ENCODE measurements at places on chromosomes 7 and 10.

DNA sequence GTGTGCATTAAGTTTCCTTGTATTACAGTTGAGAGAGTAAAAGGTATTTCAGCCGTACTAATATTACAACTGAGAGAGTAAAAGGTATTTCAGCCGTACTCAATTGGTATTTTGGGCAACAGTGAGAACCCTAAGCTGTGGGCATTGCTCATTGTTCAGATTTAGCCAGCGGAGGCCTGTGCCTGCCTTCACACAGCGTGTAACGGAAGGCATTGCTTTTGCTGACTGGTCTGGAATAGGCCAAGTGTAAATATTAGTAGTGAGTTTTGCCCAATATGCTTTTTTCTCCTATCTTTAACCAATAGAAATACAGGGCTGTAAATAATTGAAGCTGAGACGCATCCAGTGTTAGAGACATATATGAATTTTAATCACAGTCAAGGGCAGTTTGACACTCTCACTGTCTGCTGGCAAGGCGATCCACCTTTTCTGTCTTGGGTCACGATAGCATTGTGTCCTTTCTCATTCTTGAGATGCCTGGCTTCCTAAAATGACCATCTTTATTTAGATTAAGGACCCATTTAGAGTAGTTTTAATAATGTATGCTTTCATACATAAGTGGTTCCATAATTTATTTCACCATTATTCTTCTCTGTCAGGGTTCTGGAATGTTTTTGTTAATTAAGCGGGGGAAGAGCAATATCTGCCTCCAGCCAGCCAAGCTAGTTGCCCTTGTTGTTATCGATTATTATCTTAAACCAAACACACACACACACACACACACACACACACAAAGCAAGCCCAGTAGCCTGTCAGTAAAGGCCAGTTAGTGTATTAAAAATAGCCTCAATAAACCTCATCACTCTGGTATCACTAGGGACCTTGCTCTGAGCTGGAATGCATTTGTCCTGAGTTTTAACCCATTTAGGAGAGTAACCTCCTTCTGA lies 130.7 kb downstream of the CELF2 start:
- no peak for DNase-seq

DNA sequence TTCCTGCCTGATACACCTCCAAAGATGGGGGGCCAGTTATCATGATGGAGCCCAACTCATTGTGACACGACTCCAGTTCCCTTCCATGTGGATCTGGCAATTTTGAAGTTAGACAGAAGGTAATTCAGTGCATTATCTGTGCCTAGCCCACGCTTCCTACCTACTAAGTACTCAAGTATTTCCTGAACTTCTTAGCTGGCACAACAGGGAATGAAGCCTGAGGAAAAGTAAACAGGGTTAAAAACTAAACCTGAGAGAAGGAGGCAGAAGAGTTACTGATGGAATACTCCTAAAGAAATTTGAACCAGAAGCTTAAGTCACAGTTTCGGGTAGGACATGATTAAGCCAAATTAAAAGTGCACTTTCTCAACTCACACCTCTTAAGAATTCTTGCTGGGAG lies 1.1 kb upstream of the SEC31B start:
- no peak for DNase-seq

DNA sequence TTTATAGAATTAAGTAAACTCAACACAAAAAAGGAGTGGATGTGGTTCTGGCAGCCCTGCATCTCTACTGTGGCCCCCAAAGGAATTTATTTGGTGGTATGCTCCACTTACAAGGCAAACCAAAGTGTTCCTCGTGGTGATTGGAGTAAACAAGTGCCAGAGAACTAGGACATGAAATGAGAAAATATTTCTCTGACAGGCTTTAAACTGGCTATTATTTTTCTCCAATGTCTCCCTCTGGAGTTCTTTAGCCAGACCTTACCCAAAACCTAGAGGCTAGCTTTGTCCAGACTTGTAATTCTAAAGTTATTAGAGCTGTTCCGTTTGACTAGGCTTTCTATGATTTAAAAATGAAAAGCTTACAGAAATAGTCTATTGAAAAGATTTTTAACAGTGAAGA lies 990.1 kb downstream of the CNTNAP2 start:
- no peak for DNase-seq

- DNase-seq: no peak
These were observed 4.8 kb downstream of the OR2A25 start for GRCh38 chr7:144074374-144074773.

DNA sequence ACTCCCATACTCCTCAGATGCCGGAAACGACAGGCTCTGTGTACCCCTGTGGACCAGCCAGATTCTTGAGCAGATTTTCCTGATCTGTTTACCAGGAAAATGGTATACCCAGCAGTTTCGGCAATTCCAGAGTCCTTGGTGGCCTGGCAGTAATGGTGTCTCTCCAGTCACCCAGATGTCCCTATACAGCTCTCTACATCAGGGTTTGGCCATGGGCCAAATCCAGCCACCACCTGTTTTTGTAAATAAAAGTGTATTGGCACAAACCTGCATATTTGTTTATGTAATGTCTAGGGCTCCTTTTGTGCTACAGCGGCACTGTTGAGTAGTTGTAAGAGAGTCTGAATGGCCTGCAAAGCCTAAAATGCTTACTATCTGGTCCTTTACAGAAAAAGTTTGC lies 491.3 kb downstream of the RPS24 start:
- no peak for DNase-seq

GRCh38 chr7:151925446-151926335 lies 30.6 kb upstream of the GALNTL5 start:
- DNase-seq: no peak

GRCh38 chr10:129785536-129785981 lies 178.5 kb downstream of the EBF3 start:
- DNase-seq: no peak

- no peak for DNase-seq
These were observed 20.5 kb upstream of the JAZF1 start for GRCh38 chr7:28201131-28201530.

DNA sequence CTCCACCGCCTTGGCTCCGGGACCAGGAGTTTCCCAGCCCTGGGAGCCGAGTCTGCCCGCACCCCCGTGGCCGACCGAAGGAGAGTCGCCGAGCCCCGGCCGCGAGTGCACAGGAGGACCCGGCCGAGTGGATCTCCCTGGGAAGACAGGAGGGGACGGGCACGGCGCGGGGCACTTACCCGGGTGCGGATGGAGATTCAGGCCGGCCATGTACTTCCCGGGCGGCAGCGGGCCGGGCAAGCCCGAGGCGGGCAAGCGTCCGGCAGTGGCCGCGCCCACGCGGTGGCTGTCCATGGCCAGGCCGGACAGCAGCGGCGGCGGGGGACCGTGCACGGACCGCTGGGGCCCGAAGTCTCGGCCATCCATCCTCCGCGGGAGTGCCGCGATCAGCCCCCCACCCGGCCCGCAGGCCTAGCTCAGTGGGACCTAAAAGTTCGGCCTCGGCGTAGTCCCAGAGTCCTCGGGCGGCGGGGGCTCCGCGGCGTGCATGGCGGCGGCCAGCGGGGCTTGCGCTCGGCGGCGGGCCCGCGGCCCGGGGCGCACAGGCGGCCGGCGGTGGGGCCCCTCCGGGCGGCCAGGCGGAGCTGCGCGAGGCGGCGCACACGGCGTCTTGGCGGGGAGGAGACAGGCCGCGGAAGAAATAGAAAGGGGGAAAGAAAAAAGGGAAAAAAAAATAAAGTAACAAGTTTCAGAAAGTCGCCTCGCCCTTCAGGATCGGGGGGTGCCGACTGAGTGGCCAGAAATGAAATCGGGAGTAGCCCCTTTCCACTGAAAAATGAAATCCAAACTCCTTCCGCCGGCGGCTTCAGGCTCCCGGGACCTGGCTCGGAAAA lies 2.5 kb downstream of the TNRC18 start:
- peak; percentile 57 for DNase-seq

DNA sequence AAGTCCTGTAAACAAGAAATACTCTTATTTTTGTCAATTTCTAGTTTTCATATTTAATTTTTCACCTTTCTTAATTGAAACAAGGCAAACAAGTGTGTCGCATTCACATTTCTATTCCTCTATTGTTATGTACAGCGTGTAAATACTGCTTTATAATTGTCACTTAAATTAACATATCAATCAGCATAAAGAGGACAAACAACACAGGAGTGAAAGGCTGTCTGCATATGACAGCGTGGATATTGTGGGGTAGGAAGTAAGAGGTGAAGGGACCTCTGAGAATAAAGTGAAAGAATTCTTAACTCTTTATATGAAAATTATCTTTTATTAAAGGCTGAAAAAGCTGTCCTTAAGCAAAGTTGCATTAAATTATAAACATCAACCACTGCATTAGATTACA lies 797.9 kb upstream of the COBL start:
- DNase-seq: no peak

DNA sequence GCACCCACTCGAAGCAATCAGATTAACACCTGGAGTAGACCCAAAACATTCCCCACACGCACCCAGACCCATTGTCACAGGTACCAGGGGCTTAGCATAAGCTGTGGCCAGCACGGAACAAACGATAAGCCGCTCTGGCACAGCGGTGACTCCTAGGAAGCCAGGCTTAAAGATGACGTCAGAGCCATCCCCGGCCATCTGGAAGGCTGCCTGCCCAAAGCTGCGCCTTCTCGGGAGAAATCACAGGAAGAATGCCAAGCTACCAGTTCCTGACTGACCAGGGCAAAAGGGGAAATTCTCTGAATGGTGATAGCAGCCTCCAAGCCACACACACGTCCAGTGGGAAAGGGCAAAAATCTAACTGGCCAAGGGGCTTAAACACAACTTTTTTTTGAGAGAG lies 13.0 kb upstream of the WIPI2 start:
- no peak for DNase-seq

GRCh38 chr7:118312051-118312450 lies 87.5 kb downstream of the ANKRD7 start:
- DNase-seq: no peak

DNA sequence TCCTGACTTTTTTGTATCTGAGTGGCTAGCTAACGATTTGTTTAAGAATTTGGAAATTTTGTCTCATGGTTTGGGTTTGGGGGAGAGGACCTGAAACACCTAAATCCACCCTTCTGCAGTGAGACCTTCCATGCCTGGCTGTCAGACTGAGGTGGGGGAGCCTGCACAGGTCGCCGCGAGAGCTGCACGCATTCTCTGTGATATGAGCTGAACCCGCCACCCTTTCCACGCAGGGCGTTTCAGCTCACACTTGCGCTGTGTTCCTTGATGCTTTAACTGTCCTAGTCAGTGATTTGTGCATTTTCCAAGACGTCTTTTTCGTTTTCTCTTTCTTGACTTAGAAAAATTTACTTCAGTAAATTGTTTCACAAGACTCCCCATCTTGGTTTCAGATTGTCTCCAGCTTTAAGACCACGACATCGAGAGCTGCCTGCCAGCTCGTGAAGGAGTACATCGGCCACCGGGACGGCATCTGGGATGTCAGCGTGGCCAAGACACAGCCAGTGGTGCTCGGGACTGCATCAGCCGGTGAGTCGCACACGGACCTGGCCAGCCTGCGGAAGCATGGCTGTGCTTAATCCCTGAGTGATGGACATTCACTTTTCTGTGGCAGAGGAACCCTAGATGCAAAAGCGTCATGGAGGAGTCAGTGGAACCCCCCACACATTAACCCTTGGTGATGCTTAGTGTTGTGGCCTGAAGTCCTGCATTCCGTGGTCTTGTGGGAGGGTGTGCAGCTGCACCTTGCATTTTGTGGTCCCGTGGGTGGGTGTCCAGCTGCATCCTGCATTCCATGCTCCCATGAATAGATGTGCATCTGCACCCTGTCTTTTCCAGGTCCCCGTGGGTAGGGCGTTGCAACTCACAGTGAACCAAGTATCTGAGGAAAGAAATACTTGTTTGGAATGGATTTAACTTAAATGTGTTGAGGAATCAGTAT lies 28.1 kb downstream of the WDR37 start:
- no peak for DNase-seq

- no peak for DNase-seq
These were observed 23.1 kb downstream of the PARD3 start for GRCh38 chr10:34791947-34792346.

DNA sequence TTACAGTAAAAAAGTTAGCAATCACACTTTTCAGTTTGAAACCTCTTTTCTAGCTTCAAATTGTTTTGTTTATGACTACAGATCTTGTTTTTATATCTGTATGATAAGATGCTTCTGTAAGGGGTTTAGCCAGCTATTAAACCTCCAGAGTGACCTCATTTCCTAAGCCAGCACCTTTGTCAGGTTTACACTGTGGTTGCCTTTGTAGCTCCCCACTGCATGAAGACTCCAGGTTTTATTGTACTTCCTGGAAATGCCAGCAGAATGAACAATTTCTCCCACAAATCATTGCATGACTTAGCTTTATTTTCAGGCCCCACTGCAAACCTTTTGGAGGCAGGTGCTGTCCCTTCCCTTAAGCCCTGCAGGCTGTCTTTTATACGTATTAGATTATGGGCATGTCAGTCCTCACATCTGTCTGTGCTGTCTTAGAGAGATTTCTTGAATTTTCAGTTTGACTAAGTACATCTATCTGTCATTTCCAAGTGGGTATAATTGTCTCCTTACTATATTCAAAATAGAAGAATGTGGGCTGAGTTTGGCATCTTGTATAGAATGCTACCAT lies 8.2 kb upstream of the AGR3 start:
- no peak for DNase-seq

DNA sequence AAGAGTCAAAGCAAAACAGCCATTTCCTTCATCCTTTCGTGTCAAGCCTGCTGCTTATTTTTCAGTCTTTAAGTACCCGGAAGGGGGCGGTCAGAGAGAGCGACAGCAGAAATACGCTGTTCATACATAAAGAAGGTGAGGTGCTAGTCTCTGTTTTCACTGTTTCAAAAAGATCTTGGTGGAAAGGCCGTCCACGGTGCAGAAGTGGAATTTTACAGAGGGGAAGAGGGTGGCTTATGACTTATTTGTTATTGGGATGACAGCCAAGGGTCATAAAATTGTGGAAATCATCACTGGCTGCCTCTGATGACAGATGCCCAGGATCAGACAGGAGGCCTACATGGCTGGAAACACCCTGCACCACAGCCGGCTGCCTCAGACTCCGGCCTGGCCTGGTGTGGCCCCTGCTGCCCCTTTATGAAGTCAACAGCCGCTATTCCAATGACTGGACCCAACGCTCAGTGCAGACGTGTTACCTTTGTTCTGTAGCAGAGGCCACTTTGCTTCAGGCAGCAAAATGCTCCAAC lies 57.0 kb downstream of the HIPK2 start:
- no peak for DNase-seq

DNA sequence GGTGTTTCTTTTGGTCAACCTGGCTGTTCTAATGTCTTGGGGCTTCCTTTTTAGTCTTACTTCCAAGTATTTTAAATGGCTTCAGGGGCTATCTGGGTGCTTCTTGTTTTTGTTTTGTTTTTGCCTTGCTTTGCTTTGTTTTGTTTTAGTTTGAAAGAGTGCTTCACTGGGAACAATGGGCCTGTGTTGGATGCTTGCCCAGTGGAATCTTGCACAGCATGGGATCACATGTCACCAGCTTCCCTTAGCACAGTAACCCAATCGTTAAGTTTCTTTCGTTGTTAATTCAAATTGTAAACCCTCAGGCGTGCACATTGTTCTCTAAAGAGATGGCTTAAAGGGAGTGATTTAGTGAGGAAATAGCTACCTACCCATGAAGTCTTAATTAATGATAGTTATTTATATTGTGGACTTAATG lies 8.9 kb downstream of the COL17A1 start:
- no peak for DNase-seq

- no peak for DNase-seq
These were observed 28.6 kb downstream of the VCL start for GRCh38 chr10:74026428-74027015.

- no peak for DNase-seq
These were observed 96.0 kb upstream of the IKZF1 start for GRCh38 chr7:50208378-50208982.
